ENCODE measurements at places on chromosomes 6 and 20.

DNA sequence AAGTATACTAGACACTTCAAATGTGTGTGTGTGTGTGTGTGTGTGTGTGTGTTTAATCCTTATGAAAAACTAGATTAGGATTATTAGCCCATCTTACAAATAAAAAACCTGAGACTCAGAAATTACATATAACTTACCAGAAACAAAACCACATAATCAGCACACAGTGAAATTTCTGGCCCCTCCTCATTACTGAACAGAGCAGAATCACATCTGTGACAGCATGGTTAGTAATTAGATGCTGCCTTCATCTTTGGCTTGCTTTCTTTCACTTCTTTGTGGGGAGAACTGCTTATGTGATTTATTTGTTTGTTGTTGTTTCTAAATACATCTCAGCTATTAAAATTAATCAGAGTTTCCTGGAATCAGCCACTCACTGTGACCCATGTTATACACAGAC is 267.1 kb downstream of the TENT5A start:
- H3K27me3 ChIP-seq: no peaks in the 10 kb centered on the region
- H3K36me3 ChIP-seq: no peaks in the 10 kb centered on the region
- no peak overlapping the region for H3K4me3 ChIP-seq
- no peak for DNase-seq
- H3K4me1 ChIP-seq: no peaks in the 10 kb centered on the region

GRCh38 chr6:121305957-121306607 is 28.2 kb downstream of the TBC1D32 start:
- H3K4me1 ChIP-seq: no peaks in the 10 kb centered on the region
- H3K27ac ChIP-seq: no peak overlapping the region
- no peak overlapping the region for H3K4me3 ChIP-seq
- no peak for DNase-seq
- H3K36me3 ChIP-seq: no peaks in the 10 kb centered on the region

GRCh38 chr6:52491203-52492069 is 71.3 kb downstream of the EFHC1 start:
- no peak overlapping the region for H3K27ac ChIP-seq
- H3K27me3 ChIP-seq: no peaks in the 10 kb centered on the region
- no peaks in the 10 kb centered on the region for H3K4me1 ChIP-seq
- no peak for DNase-seq
- no peaks in the 10 kb centered on the region for H3K36me3 ChIP-seq

DNA sequence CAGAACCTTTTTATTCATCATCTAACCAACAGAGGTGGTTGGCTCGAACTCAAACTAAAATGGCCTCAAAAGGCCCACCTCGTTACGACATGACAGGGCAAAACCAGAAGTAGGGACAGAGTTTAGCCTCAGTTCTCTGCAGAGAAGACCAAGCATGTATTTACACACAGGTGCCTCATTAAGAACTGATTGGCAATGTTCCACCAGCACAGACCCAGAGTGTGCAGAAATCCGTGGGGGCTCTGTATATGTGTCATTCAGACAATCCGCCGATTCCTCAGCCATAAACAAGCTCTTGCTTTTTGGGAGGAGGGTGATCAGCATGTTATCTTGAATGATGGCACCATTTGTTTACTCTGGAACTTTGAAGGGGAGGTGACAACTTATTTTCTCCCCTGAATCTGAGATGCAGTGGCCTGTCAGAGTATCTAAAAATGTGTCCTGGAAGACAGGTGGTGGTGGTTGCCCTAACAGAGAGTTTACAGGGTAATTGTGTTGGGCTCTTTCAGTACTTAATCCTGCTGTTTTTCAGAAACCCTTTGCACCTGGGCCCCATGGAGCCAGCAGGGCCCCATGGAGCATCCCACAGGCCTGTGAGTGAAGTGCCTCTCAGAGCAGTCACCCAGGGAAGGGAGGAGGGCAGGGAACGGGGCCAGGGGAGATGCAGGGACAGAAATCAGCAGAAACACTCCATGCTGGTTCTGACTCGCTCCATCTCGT is 29.1 kb upstream of the C20orf203 start:
- no peak overlapping the region for H3K27ac ChIP-seq
- no peak overlapping the region for H3K4me3 ChIP-seq
- H3K4me1 ChIP-seq: no peaks in the 10 kb centered on the region
- H3K36me3 ChIP-seq: peaks cover 46% of the 10 kb centered on the region
- no peak for DNase-seq

DNA sequence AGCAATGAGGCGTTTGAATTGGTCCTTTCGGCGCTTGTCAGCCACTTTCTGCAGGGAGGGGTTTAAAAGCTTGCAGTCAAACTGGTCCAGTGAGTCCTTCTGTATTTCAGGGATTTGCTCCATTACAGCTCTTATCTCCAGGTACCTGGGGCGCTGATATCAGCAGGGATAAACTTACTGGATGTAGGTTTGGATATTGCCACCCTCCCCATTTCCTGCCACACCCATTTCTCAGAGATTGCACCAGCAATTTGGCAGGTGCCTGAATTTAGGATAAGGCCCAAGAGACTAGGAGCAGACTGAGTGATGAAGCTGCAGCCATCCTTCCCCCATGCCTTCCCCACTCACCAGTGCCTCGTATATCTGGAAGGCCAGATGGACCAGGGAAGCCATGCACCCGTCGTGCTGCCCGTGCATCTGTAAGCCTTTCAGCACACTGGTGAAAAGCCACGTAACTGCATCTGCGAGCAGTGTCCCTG is 7.6 kb downstream of the POLR1C start:
- peaks cover 96% of the 10 kb centered on the region for H3K36me3 ChIP-seq
- no peak for DNase-seq
- no peaks in the 10 kb centered on the region for H3K4me1 ChIP-seq
- H3K4me3 ChIP-seq: no peak overlapping the region
- no peaks in the 10 kb centered on the region for H3K27me3 ChIP-seq

- peak; percentile 74 for DNase-seq
- peak within 1 kb of the TSS; percentile 68 for H3K4me3 ChIP-seq
- H3K27ac ChIP-seq: peak within 1 kb of the TSS; percentile 57
- peaks cover 43% of the 10 kb centered on the region for H3K4me1 ChIP-seq
- H3K36me3 ChIP-seq: no peaks in the 10 kb centered on the region
These were observed at the start of gene NRM for GRCh38 chr6:30690403-30691207. NRM (minus strand) TSS chr6:30690984; CDS start chr6:30690974, 10 bp downstream.

- no peak for DNase-seq
- no peaks in the 10 kb centered on the region for H3K36me3 ChIP-seq
- H3K4me3 ChIP-seq: no peak overlapping the region
- H3K4me1 ChIP-seq: no peaks in the 10 kb centered on the region
- no peak overlapping the region for H3K27ac ChIP-seq
- H3K27me3 ChIP-seq: no peaks in the 10 kb centered on the region
These were observed 101.2 kb downstream of the MYO6 start for GRCh38 chr6:75850026-75850833.

GRCh38 chr20:13141546-13141945 is 79.5 kb upstream of the ISM1 start:
- H3K4me3 ChIP-seq: no peak overlapping the region
- H3K27me3 ChIP-seq: no peaks in the 10 kb centered on the region
- H3K27ac ChIP-seq: no peak overlapping the region
- no peaks in the 10 kb centered on the region for H3K36me3 ChIP-seq
- DNase-seq: no peak

- no peak overlapping the region for H3K27ac ChIP-seq
- no peak for DNase-seq
- H3K27me3 ChIP-seq: peaks cover 12% of the 10 kb centered on the region
- no peaks in the 10 kb centered on the region for H3K4me1 ChIP-seq
- no peak overlapping the region for H3K4me3 ChIP-seq
These were observed 54.2 kb upstream of the FRMD1 start for GRCh38 chr6:168133168-168133561.

GRCh38 chr6:44457596-44457995 is 70.1 kb downstream of the CDC5L start:
- H3K27me3 ChIP-seq: no peaks in the 10 kb centered on the region
- DNase-seq: no peak
- H3K4me1 ChIP-seq: no peaks in the 10 kb centered on the region
- no peak overlapping the region for H3K27ac ChIP-seq

DNA sequence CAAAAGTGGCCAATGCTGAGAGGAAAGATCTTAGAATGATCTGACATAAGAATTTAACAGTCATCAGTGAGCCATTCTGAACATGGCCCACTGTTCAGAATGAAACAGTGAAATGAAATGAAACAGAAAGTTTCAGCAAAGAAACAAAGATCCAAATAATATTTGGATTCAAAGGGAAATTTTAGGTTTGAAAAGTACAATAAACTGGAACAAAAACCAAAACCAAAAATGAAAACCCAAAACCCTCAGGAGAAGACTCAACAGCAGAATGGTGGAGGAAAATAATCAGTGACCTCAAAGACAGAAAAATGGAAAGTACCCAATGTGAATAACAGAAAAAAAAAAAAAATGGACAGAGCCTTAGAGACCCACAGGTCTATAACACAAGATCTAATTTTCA is 66.1 kb upstream of the EMILIN3 start:
- peaks cover 33% of the 10 kb centered on the region for H3K36me3 ChIP-seq
- H3K27me3 ChIP-seq: no peaks in the 10 kb centered on the region
- peaks cover 7% of the 10 kb centered on the region for H3K4me1 ChIP-seq
- H3K27ac ChIP-seq: no peak overlapping the region
- no peak overlapping the region for H3K4me3 ChIP-seq

DNA sequence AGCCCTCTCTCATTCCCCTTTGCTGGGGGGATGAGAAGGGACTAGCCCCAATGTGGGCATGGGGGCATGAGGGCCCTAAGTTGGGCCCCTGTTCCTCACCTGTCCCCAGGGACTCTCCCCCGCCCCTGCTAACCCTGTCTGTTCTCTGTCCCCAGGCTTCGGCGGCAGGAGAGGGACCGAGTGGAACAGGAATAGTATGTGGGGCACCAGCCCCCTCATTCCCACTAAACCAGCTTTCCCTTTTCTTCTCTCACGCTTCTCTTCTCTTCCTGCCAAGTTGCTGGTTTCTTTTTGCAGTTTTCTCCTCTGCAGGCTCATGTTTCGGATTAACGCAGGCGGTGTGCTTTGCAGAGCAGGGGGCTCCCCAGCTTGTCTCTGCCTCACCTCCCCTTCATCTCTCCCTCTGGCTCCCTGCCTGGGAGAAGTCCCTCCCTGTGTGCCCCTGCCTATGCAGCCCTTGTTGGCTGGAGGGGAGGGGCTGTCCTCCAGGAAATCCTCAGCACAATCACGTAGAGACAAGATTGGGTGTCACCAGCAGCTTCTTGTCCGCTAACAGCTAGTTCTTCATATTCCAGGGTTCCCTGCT is 7.9 kb downstream of the TMEM63B start:
- peaks cover 9% of the 10 kb centered on the region for H3K4me1 ChIP-seq
- H3K27me3 ChIP-seq: no peaks in the 10 kb centered on the region
- H3K36me3 ChIP-seq: peaks cover 25% of the 10 kb centered on the region
- H3K27ac ChIP-seq: no peak overlapping the region
- DNase-seq: no peak

DNA sequence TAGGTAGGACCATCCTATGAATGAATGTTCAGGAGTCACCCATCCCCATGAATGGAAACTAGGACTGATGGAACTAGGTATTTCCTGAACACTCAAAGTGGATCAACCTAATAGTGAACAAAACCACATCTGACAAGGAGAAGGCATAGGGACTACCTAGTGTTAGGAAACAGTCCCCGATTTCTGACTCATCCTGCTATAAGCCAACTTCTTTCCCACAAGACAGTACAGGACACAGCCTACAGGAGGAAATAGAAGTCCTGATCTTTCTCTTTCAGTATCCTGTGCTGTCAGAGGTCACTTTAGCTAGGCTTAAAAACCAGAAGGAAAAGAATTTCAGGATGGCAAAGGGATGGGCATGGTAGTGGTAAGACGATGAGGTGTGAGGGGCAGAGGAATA is 19.5 kb upstream of the GMDS start:
- no peak overlapping the region for H3K27ac ChIP-seq
- no peaks in the 10 kb centered on the region for H3K27me3 ChIP-seq
- no peaks in the 10 kb centered on the region for H3K4me1 ChIP-seq
- peaks cover 38% of the 10 kb centered on the region for H3K36me3 ChIP-seq
- H3K4me3 ChIP-seq: no peak overlapping the region
- DNase-seq: no peak

GRCh38 chr6:31576897-31577578 is 1.7 kb downstream of the TNF start:
- peak overlapping the region; percentile 84 for H3K27ac ChIP-seq
- H3K4me1 ChIP-seq: peaks cover 83% of the 10 kb centered on the region
- H3K27me3 ChIP-seq: no peaks in the 10 kb centered on the region
- H3K36me3 ChIP-seq: peaks cover 41% of the 10 kb centered on the region
- peak overlapping the region; percentile 75 for H3K4me3 ChIP-seq

DNA sequence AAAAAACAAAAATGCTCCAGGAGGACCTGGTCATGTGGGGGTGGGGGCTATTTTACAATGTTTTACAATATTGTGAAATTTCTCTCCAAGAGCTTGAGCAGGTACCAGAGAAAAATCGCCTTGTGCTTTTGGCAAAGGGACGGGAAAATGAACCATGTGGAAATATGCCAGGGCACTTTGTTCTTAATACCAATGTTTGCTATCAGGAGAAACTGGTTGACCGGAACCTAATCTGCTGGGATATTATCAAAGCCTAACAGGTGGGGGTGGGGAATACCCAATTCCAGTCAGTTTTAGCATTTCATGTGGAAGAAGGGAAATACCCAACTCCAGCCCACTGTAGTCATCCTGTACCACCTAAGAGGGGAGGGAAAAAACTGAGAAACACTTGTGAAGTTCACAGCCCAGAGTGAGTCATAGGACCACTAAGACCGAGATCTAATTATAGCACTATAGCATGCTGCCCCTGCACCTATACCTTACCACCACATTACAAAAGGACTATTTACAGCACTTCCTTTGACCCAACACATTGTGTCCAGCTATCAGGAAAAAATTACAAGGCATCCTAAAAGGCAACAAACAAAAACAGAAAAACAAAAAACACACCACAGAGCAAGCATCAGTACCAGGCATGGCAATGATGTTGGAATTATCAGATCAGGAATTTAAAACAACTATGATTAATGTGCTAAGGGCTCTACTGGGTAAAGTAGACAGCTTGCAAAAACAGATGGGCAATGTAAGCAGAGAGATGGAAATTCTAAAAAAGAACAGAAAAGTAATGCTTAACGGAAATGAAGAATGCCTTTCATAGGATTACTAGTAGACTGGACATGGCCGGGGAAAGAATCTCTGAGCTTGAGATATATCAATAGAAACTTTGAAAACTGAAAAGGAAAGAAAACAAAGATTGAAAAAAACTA is 84.1 kb upstream of the POPDC3 start:
- no peaks in the 10 kb centered on the region for H3K4me1 ChIP-seq
- H3K4me3 ChIP-seq: no peak overlapping the region
- H3K27me3 ChIP-seq: peaks cover 7% of the 10 kb centered on the region
- no peak overlapping the region for H3K27ac ChIP-seq

DNA sequence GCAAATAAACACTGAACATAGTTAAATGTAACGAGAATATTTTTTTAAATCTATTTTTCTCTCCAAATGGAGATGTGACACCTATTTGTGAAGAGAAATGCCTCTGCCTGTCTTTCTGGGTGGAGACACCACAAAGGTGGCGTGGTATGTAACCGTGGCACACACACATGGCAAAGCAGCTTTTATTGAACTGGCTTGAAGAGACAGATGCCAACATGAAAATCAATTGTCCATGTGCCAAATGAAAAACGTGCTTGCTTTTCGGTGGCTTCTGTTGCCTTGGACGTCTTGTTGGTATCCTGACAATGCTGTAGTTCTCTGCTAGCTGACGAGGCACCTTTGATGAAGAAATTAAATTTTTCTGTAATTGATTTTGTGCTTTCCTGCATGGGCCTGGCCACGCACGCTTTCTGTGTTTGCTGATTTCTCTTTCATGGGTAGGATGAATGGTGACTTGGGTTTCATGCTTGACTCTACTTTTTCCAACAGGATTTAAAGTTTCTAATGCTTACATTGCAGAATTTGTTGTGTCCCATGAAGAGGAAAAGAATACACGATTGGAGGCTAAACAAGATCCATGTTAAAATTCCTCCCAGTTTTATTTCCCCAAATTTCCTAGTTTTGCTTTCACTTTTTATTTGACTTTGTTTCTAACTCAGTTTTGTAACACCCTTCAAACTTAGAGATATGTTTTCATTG is 202.6 kb downstream of the TMEM242 start:
- no peaks in the 10 kb centered on the region for H3K27me3 ChIP-seq
- no peak overlapping the region for H3K27ac ChIP-seq
- no peaks in the 10 kb centered on the region for H3K4me1 ChIP-seq
- peaks cover 18% of the 10 kb centered on the region for H3K36me3 ChIP-seq
